ENCODE measurements at places on chromosomes 3 and 15. TPM values are rescaled to one million over a fixed set of nuclear protein-coding genes. Genes with fewer than 3 reads are reported as not detected.

The PIK3CB gene
- total RNA-seq = 16.1 TPM

The CKMT1B gene
- 2.2 TPM for total RNA-seq

The SEMA7A gene
- 2.0 TPM for total RNA-seq

The GMNC gene
- total RNA-seq = not detected

The ACSBG1 gene
- 0.24 TPM for total RNA-seq

The CP gene
- total RNA-seq = 7.0 TPM

The COL6A5 gene
- not detected for total RNA-seq

The SLC22A13 gene
- total RNA-seq = not detected

The ADIPOQ gene
- not detected for total RNA-seq

The FETUB gene
- total RNA-seq = 0.14 TPM

The LIPC gene
- not detected for total RNA-seq

The C3orf33 gene
- total RNA-seq = 7.5 TPM

The SPESP1 gene
- not detected for total RNA-seq
